Fibroblast of villous mesenchyme (primary cell): ENCODE measurements at places on chromosomes 7 and 10.

DNA sequence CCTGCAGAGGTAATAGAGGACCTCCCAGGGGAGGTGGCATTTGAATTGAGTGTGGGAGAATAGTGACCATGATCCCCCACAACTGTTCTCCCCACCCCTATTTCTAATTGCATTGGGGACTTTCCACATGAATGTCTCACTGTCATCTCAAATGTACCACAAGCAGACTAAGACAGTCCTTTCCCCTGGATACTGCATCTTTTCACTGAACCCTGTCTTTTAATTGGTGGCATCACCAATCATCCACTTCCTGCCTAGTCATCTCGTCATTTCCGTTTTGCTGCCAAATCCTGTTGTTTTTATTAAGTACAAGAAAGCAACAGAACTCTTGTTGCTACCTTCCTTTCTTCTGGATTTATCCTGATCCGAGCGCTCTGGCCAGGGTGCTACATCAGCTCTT, 120.3 kb downstream of the NRP1 start:
- DNase-seq, result no peak

DNA sequence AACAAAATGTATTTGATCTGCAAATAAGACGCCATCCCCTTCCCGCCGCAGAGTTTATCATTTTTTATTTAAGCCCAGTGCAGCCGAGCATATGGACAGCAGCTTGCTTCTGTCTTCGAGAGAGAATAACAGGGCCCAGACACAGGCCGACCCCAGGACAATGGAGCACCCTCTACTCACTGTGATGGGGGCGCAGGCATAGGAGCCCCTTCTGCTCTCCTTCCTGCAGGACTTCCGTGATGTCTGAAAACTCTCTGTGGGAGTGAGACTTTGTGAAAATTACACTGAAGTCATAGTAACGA, 134.8 kb downstream of the OAT start:
- DNase-seq, result no peak

GRCh38 chr10:73838827-73839226, 27.4 kb upstream of the NDST2 start:
- DNase-seq, result peak; percentile 17

DNA sequence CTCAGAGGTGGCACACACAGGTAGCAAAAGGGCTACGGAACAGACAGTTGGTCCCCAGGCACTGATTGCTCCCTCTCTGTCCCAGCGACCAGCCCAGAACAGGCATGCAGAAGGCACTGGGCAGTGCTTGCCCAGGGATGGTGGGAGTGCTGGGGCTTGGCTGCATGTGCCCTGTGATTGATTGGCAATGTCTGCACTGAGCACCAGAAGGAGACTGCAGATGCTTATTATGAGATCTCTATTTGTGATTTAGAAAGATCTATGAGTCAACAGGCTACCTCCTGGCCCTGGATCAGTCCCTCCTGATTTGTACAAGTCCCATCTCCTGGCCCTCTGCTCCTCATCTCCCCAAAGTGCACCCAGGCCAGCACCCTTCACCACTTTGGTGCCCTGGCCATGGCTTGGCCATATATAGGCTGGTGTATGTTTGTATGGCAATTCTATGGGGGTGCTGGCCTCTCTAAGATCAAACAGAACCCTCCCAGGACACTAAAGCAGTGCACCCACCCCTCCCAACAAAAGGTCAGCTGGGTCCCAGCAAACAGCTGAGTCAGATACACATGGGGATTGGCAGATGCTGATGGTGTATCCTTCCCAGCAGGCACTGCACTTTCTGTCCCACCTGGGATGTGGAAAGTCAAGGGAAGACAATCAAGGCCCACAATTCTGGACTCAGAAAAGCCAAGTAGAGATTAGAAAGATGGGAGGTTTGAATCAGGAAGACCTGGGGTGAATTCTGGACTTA, 30.9 kb downstream of the CAMK2B start:
- no peak for DNase-seq

GRCh38 chr7:33959676-33960075, 54.3 kb downstream of the BMPER start:
- no peak for DNase-seq

- DNase-seq, result no peak
Observed at GRCh38 chr10:4977025-4977424, 13.8 kb downstream of the AKR1C1 start.

GRCh38 chr7:2643386-2644219, 11.8 kb downstream of the TTYH3 start:
- DNase-seq, result no peak

- DNase-seq, result no peak
Observed at GRCh38 chr7:110421490-110422241, 669.3 kb upstream of the LRRN3 start.

DNA sequence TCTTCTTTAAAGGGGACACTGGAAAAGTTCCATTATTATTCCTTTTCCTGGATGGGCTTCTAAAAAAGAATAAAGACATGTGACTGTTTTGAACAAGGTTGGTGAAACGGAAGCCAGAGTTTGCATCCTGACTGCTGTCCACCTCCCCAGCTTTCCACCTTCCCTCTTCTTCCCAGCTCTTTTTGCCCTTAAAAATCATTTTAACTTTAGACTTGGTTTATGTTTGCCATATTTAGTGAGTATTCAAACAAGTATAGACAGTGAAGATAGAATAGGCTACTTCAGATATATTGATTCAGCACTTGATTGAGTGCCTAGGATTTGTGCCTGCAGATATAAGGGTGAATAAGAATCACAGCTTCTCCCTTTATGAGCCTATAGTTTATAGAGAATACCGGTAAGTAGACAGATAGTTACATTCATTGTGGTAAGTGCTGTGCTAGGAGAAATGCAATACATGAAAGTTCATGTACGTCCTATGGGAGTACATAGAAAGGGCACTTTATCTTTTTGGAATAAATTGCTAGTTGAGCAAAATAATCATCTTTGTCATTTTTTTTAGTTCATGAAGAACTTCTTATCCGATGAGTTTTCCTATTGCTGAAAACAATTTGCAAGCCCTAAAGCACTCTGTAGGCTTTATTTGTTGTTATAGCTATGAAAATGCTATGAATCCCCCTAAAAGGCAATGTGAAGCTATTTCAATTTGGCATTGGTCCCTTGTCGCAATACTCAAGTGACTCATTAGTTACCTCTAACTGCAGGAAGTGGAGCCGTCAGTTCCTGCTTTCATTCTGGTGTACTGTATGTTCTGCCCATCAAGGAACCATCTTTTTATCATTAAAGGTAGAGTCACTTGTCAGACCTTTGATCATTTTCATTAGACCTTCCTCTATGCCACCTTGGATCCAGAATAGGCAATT, 57.2 kb upstream of the STRIP2 start:
- DNase-seq, result peak; percentile 10

- DNase-seq, result no peak
Observed at GRCh38 chr7:116167177-116167576, 43.2 kb upstream of the TES start.

DNA sequence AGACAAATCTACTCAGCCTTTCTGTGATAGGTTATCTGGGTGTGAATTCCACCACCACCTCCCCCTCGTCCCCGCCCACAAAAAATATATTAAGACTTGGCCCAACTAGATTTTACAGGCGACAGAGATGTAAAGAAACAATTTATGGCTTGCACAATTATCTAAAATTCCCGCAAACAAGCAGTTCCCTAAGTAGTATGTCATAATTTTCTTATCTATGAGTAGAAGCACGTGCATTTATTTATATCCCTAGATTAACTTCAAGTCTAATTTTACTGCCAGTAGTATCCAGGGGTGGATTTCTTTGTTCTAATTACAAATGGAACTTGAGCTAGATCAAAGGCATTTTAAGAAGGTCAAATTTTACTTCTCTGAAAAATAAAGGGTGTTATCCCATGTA, 1.7 kb downstream of the TSPAN12 start:
- DNase-seq, result peak; percentile 2

GRCh38 chr7:572416-573268, 53.0 kb upstream of the PDGFA start:
- no peak for DNase-seq

- no peak for DNase-seq
Observed at GRCh38 chr10:120336306-120336910, 120.6 kb upstream of the PLPP4 start.

GRCh38 chr7:71566991-71567390, 435.0 kb downstream of the GALNT17 start:
- DNase-seq, result no peak

DNA sequence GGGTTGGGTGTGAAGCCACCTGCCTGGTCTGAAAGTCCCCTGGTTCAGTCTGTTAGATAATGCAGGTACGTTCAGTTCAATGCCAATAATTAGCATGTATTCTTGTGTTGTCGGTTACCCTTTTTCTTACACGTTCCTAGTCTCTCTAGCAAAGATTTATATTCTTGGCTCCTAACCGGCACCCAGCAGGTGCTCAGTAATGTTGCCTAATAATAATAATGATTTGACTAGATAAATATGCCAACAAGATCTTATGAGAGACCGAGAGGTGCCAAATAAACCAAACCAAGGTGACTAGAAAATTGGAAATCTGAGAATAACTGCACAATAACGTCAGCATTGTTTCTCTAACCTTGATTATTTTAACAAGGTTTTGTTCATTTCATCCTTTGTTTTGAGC, 1.1 kb upstream of the SMIM30 start:
- DNase-seq, result no peak

DNA sequence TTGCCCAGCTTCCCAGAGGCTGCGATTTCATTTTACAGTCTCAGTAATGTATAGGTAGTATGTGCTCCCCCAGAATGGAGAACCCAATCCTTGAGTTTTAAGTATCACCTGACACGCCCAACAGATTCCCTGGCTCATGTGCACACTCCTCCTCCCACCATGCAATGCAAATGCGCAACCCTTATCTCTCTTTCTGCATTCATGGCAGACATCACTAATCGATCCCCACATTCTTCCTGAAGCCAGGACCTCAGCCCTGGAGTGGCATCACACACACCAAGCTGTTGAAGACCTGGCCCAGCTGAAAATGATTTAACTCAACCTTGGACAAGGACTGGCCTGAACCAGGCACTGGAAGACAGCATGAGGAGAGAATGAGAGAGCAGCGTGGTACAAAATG, 68.4 kb downstream of the ZRANB1 start:
- DNase-seq, result no peak

- no peak for DNase-seq
Observed at GRCh38 chr7:28411876-28412662, at the start of gene CREB5. TSS of gene CREB5 (plus strand) at chr7:28412518. CDS start at chr7:28412915, 397 bp downstream.

- no peak for DNase-seq
Observed at GRCh38 chr7:149284343-149284742, 22.3 kb downstream of the ZNF783 start.

GRCh38 chr10:50417486-50417885, 166.2 kb upstream of the ASAH2 start:
- DNase-seq, result peak; percentile 49

GRCh38 chr7:68748934-68749900, 849.1 kb upstream of the AUTS2 start:
- DNase-seq, result no peak

GRCh38 chr7:22318376-22318775, 38.6 kb downstream of the RAPGEF5 start:
- no peak for DNase-seq

GRCh38 chr10:119377958-119378736, 164.4 kb downstream of the RGS10 start:
- no peak for DNase-seq

GRCh38 chr7:17205910-17206309, 92.5 kb upstream of the AHR start:
- no peak for DNase-seq

GRCh38 chr7:84495128-84495527, 300.5 kb upstream of the SEMA3A start:
- no peak for DNase-seq

GRCh38 chr10:123800821-123801220, 90.8 kb downstream of the CPXM2 start:
- no peak for DNase-seq

GRCh38 chr7:107208563-107208962, 39.8 kb downstream of the HBP1 start:
- no peak for DNase-seq

DNA sequence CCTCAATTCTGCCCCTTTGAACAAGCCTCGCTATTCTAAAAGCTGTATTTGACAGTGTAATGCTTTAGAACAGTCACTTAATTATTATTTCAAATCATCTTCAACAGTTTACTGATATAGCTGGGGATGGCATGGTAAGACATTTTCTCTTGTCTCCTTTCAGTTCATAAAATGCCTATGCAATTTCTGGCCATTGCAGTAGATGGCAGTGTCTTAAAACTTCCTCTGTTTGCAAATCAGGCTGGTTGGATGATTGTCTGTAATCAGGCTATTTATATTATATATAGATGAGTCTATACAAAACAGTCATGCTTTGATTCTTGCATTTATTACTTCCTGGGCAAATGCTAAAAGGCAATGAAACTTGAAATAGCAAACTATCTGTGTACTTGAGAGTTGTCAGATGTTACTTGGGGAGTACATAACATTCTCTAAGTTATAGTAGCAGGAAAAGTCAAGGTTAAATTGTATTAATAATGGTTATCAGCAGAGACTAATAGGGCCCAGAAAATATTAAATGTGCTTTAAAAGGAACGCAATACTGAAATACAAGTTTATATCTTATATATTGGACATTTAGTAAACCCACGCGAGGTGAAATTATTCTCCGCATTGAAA, 55.5 kb upstream of the LHFPL3 start:
- peak; percentile 44 for DNase-seq

- DNase-seq, result peak; percentile 19
Observed at GRCh38 chr7:149140831-149141230, 6.4 kb upstream of the ZNF398 start.

DNA sequence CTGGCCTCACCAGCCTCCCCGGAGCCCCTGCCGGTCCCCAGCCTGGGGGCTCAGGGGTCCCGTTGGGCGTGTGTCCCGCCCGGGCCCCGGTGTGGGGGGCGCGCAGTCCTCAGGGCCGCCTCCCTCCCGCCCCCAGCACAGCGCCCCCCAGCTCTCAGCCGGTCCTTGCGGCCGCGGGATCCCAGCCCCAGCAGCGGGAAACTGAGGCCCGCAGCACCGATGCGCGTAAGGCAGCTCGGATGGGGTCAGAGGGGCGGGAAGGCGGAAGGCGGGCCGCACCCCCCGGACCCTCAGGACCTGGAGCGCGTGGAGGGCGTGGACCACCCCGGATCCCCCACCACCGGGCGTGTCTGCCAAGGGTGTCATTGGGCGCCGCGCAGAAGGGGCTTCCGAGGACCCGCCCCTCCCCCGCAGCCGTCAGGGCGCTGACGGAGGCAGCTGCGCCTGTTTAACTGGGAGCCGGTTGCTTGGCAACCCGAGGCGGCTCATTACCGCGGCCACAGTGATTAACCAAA, 14.9 kb downstream of the UNCX start:
- DNase-seq, result no peak

DNA sequence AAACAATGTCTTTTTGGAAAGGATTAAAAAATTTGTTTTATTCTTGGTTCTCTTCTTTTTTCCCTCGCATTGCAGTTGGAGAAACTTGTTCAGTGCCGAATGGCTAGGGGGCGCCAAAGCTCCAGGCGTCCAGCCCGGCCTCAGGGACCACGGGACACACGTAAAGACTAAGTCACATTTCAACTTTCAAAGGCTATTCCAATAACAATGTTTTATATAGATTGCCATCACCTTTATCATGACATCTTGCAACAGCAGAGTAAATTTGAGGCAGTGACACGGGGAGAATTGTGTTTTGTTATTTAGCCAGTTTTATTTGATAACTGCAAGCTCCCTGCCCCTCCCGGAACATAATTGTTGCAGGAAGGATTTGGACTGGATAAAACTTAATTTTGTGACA, 2.2 kb upstream of the IGFBP3 start:
- DNase-seq, result peak; percentile 78
